ENCODE measurements at places on chromosomes 3 and 15.

DNA sequence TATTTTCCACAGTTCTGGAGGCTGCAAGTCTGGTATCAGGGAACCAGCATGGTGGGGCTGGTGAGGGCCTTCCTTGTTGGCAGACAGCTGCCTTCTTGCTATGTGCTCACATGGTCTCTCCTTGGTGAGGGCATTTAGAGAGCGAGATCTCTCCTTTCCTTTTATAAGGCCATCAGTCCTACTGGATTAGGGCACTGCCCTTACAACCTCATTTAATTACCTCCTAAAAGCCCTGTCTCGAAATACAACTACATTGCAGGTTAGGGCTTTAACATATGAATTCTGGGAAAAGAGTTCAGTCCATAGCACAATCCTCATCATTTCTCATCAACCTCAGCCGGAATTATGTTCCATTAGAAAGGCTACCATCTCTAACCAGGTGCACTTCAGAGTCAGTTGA is 21.9 kb downstream of the ISL2 start:
- no peak for DNase-seq

DNA sequence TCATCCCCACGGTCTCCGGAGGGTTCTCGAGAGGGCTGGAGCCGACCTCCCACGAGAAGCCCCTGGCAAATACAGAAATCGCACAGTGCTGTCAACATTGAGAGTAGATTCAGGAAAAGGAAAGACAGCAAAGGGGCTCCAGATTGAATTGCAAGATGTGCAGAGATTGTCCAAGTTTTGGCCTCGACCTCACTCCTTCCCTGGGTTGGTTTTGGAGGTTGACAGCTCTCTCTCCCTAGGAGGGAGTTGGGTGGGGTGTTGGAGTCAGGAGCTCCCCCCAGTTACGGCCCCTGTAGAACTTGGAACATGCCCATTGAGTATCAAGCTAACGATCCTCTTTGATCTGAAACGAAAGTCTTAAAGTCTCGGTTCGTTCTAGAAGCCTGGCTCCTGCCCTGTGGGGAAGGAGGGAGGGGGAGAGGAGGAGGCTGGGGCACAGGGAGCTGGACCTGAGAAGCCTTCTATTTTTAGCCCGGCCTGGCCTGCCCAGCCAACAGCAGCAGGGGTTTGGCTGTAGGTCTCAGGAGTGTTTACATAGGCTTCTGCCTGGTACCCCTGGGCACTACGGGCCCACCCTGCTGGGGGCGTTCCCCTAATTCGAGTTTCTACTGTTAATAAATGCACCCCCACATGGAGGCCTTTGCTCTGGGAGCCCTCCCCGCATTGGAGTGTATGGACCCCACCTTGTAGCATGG is 672 bp upstream of the KY start:
- no peak for DNase-seq

DNA sequence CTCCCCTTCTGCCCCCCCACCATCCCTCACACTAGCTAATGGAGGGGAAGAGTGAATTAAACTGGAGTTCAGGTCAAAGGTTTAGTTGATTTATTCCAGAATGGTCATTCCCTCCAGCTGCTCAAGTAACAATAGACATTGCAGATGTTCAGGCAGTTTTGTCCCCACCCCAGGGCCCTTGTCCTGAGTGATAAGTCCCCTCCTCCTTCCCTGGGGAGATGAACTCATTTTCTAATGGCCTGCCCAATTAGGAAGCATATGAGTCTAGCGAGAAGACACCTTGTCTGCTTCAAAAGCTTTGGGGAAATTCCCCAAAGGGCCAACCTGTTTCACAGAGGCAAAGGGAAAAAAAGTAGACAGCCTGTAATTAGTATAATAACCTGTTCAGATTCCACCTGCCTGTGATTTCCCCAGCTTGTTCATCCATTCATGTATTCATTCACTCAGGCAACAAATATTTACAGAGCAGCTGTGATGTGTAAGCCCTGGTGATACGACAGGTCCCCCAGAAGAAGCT is 165.3 kb downstream of the SHQ1 start:
- DNase-seq, result no peak

- DNase-seq, result no peak
Observed at GRCh38 chr15:50758712-50759205, 6.7 kb downstream of the SPPL2A start.

DNA sequence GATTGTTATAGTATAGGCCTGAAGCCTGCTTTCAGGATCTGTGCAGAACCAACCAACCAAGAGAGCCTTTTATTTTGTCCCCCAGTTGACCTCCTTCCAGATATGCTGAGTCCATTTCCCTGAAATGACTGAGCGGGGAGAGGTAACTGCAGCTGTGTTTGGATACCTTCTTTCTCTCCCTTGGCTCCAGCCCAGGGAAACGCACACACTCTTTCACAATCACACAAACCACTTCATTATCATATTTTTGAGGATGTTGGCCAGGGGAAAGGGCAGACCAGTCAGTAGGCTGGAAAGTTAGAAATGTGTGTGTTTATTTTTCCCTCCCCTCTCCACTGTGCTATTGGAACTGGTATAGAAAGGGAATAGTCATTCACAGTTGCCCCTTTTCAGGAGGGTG is 417.7 kb upstream of the TBL1XR1 start:
- DNase-seq, result no peak

DNA sequence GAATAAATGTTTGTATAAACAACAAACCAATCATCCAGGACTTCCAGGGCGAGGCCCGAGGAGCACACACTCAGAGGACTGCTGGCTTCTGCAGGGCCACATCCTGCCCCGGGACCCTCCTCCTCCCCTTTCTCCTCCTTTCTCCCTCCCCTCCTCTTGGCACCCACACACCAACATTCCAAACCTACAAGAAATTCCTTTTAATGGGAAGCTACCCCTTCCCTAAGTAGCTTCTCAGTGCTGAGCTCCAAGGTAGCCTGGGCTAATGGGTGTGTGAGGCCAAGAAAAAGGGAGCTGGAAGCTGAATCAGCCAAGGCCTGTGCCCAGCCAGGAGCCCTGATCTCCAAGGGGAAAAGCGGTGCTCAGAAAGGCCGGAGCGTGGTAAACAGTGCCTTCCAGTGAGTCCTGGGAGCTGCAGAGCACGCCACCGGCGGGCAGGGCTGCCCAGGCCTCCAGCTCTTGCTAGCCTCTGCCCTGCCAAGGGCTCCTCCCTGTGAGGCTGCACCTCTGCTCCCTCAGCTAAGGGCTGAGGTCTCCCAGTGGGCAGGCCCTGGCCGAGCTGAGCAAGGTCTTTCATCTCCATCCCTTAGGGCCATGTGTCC is 3.9 kb downstream of the ITIH3 start:
- no peak for DNase-seq

- no peak for DNase-seq
Observed at GRCh38 chr3:46517016-46517783, 19.4 kb downstream of the RTP3 start.

DNA sequence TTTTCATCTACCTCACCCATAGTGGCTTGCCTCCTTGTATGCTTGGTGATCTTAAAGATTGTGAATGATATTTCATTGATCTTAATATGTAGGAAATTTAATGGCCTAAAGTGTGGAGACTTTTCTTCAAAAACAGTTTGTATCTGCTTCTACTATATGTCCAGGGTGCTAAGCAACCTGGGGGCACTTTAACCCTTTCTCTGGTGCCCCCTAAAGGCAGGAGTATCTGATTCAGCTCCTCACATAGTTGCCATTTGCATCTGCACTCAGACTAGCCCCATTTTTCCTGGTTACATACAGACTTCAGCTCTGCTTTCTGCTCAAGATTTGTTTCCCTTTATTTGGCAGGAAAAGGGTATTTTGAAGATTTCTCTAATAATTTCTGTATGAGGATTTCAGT is 5.2 kb upstream of the PFN2 start:
- DNase-seq, result no peak

GRCh38 chr15:89299896-89300295 is 34.7 kb downstream of the POLG start:
- no peak for DNase-seq

- no peak for DNase-seq
Observed at GRCh38 chr3:160163229-160163878, 61.9 kb upstream of the C3orf80 start.

DNA sequence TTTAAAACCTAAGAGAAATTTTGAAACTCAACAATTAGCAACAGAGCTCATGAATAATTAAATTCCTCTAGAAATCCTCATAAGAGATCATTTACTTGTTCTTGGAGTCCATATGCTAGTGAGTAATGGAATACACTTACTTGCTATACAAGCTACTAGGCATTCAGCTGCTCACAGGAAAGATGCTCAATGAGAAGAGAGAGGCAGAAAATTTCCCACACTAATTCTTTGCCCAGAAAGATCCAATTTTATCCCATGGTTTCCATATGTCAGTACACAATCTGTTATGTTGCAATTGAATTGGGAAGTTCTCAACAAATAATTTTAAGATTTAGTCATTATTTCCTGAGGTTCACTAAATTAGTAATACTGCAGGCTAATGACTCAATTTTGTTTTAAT is 310.4 kb downstream of the RYR3 start:
- DNase-seq, result no peak

DNA sequence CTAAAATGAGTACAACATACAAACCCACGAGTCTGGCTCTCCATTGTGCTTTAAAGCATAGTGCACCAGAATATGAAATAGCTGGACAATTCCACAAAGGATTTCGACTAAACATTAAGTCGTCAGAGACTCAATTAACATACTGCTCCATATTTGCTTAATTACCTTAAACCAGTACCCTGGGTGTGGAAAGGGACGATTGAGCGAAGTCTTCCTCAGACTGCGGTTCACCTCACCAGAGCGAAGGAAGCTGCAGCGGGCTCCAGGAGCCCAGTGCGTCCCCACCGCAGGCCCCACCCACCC is 218 bp upstream of the TRPC1 start:
- DNase-seq, result peak; percentile 51

GRCh38 chr15:28260722-28261121 is 61.3 kb downstream of the HERC2 start:
- no peak for DNase-seq

DNA sequence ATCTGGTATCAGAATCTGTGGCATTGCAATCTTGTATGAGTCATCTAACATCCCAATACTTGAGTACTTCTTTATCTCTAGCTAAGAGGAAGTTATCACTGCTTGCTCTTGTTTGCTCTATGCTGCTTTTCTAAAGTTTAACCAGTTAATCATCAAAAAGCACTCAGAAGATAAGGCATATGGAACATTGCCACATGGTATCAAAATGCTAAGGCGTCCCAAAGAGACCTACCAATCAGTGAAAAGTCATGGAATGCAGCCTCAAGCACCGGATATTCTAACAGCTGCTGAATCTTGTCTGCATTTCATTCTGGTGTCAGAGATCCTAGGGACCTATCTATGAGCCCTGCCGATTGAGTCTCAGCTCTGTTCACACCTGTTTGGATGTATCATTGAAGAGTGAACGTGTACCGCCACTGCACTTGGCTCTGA is 192.8 kb downstream of the ARPP21 start:
- no peak for DNase-seq

GRCh38 chr15:97652700-97653167 is 307.8 kb upstream of the ARRDC4 start:
- DNase-seq, result no peak

GRCh38 chr3:15339786-15340215 is 7.4 kb upstream of the SH3BP5 start:
- no peak for DNase-seq

DNA sequence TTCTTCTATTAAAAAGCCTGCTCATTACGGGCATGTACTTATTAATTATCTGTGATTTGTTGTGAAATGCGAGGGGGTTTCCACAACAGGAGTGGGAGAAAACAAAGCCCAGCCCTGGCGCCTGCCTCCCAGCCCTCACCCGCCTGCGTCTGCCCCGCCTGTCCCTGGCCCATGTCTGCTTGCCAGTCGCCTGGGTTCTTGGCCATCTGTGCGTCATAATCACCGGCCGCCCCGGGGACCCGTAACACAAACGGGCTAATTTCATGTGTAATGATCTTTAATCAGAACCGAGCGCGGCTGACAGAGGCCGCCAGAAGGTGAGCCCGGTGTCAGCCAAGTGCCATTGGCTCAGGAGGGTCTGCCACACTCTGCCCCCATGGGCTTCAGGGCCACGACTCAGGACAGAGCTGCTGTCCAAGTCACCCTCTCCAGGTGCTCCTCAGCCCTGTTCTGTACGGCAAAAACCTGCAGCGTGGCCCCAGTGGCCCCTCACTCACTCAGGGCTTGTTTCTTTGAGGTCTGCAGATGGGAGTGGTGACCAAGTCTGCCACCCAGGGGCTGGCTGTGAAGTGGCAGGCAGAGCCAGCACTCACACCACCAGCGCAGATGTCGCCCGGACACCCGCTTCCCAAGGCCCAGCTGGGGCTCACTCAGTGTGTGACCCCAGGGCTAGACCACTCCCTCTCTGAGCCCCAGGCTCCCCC is 28.8 kb upstream of the TMEM115 start:
- no peak for DNase-seq

GRCh38 chr3:111319598-111319997 is 222.4 kb upstream of the CD96 start:
- no peak for DNase-seq

All from CMK (cell line).